Activated CD4-positive, alpha-beta T cell treated with anti-CD3 and anti-CD28 coated beads, Interleukin-2, amount 10 ng/mL, durations not matched to agents 24 days and 14 days (primary cell): ENCODE measurements at places on chromosomes 1 and 21.

GRCh38 chr1:163170975-163171676, 31.6 kb downstream of the RGS5 start:
- DNase-seq = no peak

- DNase-seq = no peak
Measured at GRCh38 chr1:41521766-41522165, 37.3 kb upstream of the EDN2 start.

- no peak for DNase-seq
Measured at GRCh38 chr1:33170351-33171274, 11.2 kb downstream of the TRIM62 start.

GRCh38 chr1:932776-933602, 9.3 kb downstream of the SAMD11 start:
- no peak for DNase-seq

GRCh38 chr1:6935361-6935883, 150.2 kb downstream of the CAMTA1 start:
- no peak for DNase-seq

DNA sequence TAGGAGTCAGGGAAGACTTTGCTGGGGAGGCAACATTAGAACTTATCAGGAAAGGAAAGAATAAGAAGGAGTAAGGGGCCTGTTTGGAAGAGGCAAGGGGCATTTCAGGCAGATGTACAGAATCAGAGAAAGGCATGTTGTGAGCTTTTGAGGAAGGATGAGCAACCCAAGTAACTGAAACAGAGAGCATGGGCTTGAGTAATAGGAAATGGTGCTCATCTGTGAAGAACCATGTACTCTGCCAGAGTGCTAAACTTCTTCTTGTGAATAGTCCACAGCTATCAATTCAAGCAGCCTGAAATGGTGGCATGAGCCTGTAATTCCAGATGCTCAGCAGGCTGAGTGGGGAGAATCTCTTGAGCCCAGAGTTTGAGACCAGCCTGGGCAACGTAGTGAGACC, 19.2 kb upstream of the PIGK start:
- DNase-seq = no peak

DNA sequence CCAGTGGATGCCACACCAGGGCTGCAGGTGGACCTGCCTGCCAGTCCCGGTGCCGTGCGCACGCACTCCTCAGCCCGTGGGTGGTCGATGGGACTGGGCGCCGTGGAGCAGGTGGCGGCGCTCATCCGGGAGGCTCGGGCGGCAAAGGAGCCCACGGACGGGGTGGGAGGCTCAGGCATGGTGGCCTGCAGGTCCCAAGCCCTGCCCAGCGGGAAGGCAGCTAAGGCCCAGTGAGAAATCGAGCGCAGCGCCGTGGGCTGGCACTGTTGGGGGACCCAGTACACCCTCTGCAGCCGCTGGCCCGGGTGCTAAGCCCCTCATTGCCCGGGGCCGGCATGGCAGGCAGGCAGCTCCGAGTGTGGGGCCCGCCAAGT, 1171.8 kb upstream of the B3GALT2 start:
- no peak for DNase-seq

GRCh38 chr21:26965040-26965906, 1.6 kb downstream of the ADAMTS5 start:
- no peak for DNase-seq

GRCh38 chr1:97806326-97806725, 114.5 kb downstream of the DPYD start:
- no peak for DNase-seq

DNA sequence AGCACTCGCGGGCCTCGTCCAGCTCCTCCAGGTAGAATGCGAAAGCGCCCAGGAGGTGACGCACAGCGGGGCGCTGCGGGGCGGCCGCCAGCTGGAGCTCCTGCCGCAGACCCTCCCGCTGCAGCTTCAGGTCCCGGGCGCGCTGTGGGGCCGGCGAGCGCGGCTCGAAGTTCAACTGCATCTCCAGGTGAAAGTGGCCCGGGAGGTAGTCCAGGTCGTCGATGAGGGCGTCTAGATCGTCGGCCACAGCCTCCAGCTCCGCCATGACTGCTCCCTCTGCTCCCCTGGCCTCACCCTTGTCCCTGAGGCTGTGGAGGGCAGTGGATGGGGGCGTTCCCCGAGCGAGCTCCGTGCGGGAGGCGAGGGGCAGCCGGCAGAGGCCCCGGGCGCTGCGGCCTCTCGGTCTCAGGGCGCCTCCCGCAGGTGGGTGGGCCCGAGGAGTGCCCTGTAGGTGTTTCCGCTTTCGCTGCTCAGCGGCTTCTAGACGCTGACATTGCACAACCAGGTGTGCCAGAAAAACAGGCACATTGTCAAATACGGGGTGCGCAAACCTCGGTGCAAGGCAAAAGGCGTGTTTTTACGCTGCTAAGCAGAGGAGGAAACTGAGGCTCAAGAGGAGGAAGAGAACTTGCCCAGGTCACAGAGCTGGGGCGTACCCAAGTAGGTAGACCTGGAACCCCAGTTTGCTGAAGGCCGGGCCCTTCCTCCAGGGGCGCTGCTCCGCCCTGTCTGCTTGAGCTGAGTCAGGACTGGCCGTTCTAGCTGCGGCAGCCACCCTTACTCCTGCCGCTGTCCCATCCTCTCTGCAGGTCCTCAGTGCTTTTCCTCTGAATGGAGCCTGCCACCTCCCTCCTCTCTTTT, at the start of gene TTC22:
Gene TTC22 (minus strand): TSS at position 425 of the 861 bp plus-strand sequence. CDS start 160 bp downstream, at position 265.
- DNase-seq = peak; percentile 91

GRCh38 chr1:202365092-202365815, 16.8 kb downstream of the PPP1R12B start:
- DNase-seq = no peak

DNA sequence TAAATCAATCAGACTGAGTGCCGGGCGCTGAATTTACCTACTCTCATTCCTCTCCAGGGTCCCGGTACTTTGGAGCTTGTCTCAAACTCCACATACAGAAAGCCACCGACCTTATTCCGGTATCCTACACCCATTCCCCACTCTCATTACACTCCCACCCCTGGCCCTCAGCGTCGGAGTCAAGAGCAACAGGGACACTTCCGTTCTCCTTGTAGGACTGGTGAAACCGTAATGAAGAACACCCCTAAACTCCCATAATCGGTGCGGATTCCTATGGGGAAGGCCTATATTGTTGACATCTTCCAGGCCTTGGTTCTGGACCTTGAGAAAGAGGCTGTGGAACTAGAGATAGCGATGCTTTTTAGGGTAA, 798 bp downstream of the ZBED6 start:
- DNase-seq = peak; percentile 83

DNA sequence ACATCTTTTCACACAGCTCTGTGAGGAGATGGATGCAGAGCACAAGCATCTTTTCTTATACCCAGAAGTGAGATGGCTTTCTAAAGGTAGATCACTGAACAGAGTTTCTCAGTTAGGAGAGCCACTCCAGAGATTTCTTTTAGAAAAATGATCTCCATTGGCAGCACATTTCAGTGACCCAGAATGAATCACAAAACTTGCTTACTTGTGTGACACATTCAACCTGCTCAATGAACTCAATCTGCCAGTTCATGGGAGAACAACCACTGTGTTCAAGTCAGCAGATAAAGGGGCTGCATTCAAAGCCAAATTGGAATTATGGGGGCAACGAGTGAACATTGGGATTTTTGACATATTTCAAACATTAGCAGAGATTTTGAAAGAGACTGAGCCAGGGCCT, 78.3 kb downstream of the UCHL5 start:
- no peak for DNase-seq

DNA sequence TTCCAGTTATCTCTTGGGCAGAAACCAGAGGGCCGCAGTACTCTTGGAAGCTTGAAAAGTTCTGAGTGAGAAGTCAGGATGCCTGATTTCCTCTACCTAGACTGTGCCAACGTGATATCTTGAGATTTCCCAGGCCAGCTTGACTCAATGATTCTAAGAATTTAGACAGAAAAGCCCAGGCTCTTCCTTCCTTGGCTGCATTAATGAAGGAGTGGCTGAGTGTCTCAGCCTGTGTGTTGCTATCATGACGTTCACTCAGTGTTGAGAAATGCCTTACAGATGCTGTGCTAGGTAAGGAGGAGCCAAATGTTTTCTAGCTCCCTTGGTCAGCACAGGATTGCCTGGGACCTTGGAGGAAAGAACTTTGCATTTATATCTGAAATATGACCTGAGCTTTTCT, 454.1 kb upstream of the USP24 start:
- DNase-seq = peak; percentile 30

DNA sequence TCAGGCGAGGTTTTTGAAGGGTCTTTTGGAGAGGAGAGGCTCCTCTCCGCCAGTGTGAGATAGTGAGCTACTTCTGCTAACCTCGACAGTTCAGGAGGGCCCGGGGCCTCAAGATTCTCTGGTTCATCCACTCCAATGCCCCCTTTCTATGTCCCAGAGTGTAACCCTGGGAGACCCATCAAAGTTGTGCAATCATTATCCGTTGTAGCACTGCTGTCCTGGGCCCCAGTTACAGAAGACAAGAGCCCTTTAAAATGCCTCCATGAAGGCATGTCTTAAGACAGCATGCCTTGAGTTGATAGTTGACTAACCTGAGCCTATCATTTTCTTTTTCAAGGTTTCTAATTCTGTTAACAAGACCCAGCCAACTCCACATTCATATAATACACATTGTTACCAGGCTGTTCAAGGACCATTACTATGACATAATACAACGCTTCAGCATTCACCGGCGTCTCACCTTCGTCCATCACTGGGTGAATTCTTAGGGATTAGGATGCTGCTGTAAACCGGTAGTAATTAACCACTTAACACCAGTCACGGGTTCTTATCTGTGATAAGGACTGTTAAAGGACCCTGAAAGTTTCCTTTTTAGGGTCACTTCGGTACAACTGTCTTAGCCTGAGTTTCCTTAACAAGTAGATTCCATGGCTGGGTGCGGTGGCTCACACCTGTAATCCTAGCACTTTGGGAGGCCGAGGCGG, 37.4 kb upstream of the CDC42BPA start:
- no peak for DNase-seq

DNA sequence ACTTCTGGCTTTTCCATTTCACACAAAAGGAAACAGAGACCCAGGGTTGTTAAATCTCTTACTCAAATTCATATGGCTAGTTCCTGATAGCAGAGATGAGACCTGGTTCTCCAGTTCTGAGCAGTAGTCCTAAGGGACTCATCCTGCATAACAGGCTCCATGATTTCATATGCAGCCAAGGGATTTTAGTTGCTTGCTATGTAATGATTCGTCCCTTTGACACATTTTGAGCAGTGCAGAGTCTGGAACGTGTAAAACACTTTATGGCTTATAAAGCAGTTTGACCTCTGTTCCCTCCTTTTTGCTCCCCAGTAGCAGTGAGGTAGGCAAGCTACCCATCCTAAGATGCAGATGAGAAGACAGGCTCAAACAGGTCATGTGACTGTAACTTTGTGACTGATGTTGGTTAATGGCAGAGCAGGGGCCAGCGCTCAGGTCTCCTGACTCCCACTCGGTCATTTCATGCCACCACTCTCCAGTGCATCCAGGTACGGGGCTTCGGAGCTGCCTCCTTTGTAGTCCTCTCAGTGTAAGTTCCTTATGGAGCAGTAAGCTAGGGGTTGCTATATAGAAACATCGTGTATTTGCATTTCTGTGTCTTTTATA, 24.2 kb downstream of the CC2D1B start:
- DNase-seq = no peak

- no peak for DNase-seq
Measured at GRCh38 chr1:118381197-118381869, 196.3 kb upstream of the SPAG17 start.

DNA sequence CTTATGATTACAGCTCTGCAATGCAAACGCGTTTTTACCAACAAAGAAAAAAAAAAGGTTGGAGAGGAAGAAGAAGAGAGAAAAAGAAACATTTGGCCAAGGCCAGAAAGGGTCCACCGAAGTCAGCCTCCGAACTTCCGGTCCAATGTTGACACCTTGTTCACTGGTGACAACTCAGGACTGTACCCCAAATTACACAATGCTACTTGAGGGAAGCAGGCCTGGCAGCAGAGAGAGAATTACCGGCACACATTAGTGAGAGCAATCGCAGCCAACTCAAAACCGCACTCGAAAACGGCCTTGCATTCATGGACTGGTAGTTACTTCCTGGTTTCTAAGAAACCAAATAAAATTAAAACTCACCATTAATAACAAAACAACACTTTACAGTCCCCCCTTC, 652.5 kb downstream of the KIF26B start:
- DNase-seq = no peak

DNA sequence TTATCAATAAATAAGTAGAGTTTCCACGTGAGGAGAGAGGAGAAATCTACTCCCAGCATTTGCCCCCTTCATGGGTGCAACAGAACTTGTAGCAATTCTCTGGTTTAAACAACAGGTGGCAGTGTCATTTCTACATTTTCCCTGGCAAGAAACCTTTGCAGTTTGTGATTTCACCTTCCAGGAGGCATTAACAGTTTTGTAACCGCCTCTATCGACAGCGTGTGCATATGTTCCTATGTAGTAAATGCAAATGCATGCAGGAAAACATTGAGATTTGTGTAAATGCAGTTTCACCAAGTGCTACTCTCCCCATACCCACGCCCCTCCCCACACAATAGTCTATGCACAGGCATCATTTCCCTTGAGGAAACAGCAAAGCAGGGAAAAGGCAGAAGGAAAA, 494.7 kb downstream of the SMYD3 start:
- DNase-seq = peak; percentile 58

- no peak for DNase-seq
Measured at GRCh38 chr1:241485554-241485992, 34.0 kb downstream of the FH start.

DNA sequence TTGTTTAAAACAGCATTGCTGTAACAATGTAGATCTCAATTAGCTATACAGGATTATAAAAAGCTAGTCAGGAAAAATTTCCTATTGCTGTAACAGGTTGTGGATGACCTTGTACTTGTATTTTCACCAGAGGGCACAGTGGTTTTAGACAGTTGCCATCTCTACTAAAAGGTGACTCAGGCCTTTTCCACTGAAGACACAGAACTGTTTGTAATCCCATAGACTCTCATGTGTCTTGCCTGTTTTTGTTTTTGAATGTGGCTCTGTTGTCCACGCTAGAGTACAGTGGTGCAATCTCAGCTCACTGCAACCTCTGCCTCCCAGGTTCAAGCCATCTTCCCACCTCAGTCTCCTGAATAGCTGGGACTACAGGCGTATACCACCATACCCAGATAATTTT, 5.9 kb downstream of the MTFR1L start:
- no peak for DNase-seq

- DNase-seq = no peak
Measured at GRCh38 chr1:154926201-154926600, 10.3 kb downstream of the PMVK start.

GRCh38 chr1:21634806-21635535, 34.2 kb downstream of the RAP1GAP start:
- DNase-seq = no peak

- no peak for DNase-seq
Measured at GRCh38 chr1:186617926-186618325, 62.3 kb downstream of the PTGS2 start.

DNA sequence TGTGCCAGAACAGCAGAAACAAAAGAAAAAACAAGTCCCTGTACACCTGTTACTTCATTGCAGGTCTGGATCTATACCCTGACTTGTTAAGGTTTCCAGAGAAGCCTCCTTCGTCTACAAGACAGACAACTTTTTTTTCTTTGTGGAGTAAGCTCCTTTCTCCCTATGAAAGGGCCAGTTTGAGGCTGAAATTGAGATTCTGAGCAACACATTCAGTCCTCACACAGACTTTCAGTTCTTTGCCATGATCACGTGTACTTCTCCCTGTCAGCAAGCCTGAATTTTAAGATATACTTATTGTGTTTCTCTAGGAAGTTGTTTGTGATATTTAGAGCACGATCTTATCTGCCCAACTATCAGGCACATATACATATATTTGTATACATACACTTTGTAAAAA, 374.0 kb downstream of the NTNG1 start:
- no peak for DNase-seq
